ENCODE measurements at places on chromosomes 2 and 18.

- no peak for DNase-seq
Measured at GRCh38 chr2:39512434-39512935, 75.4 kb upstream of the MAP4K3 start.

DNA sequence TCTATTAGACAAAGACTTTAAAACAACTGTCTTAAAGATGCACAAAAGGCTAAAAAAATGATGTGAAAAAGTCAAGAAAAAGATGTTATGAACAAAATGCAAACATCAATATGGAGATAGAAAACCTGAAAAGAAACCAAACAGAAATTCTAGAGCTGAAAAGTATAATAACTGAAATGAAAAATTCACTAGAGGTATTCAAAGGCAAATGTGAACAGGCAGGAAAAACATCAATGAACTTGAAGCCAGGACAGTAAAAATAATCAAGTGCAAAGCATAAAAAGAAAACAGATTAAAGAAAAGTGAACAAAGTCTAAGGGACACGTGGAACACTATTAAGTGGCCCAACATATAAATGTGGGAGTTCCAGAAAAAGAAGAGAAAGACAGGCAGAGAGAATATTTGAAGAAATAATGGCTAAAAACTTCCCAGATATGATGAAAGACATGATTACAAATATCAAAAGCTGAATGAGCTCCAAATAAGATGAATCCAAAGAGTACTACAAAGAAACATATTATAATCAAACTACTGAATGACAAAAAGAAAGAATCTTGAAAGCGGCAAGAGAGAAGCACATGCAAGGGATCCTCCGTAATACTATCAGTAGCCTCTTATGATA is 57.5 kb downstream of the KANSL1L start:
- no peak for DNase-seq

GRCh38 chr2:235126768-235127167 is 175.0 kb downstream of the SH3BP4 start:
- no peak for DNase-seq

- no peak for DNase-seq
Measured at GRCh38 chr2:69564604-69565003, 78.9 kb downstream of the AAK1 start.

DNA sequence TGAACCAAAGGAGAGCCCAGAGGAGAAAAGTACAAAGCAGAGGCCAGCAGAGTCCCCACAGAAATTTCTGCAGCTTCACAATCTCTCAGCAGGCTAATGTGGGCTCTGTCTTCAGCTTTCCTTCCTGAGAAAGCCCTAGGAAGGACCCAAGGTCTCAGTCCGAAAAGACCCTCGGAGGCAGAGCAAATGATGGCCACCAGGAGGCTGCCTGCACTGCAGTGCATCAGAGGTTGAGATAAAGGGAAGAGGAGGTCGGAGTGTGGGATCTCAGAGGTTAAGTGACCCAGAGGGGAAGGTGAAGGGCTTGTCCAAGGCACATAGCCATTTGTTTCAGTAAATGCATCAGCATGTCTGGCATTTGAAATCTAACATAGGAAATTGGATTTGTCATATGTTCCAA is 299.1 kb upstream of the SLC14A2 start:
- DNase-seq, result no peak

DNA sequence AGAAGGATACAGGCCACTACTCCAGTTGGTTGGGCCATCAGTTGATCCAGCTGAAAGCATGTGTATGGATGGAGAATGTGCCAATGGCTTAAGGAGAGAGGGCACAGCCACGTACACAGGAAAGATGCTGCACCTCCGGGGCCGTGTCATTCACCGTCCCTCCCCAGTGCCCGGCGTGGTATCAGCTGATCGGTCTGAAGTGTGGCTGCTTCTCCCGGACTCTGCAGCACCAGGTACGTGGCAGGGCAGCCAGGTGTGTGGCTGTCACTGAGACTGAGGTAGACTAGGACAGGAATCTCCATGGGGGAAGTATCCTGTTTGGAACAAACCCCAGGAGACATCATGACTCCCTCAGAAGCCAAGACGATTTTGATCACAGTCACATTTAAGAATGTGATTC is 4.2 kb upstream of the ERFE start:
- no peak for DNase-seq

DNA sequence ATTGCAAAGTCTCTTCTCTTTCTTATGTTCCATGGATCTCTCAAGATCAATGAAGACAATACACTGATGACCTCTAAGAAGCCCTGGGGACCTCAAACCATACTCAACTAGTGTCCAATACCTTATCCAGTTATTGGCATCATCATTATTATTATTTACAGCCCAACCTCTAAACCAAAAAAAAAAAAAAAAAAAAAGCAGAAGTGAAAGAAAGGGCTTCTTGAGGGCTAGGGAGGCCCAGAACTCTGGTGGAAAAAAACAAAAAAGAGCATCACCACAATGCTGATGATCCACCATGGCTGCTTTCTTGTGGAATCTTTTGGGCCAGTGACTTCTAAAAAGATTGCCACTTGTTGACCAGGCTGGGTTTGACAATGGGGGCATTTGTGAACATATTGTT is 324.9 kb downstream of the LPIN1 start:
- no peak for DNase-seq

- no peak for DNase-seq
Measured at GRCh38 chr2:222404151-222404905, 20.0 kb upstream of the SGPP2 start.

- DNase-seq, result no peak
Measured at GRCh38 chr2:239502430-239503186, 101.8 kb upstream of the HDAC4 start.

DNA sequence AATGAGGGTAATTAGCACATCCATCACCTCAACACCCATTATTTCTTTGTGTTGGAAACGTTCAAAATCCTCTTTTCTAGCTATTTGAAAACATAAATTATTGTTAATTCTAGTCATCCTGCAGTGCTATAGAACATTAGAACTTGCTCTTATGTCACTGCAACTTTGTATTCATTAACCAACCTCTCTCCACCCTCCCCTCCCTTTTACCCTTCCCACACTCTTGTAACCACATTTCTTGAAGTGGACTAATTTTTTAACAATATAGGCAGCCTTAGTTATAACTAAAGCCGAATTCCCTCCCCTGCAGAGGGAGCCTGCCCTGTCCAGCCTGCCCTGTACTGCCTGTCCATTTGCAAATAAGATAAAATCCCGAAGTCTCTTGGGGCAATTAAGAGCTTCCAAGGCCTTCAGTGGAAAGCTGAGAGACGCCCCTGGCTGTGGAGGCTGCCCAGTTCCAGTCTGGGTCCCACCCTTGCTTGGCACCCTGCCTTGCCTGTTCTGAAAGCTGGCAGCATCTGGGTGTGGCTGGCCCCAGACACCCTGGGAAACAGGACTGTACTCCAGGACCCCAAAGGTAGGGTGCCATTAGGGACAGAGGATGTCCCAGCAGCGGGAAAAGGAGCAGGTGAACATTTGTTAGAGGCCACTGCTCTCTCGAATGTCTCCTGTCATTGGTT is 65.1 kb downstream of the MEX3C start:
- DNase-seq, result no peak

DNA sequence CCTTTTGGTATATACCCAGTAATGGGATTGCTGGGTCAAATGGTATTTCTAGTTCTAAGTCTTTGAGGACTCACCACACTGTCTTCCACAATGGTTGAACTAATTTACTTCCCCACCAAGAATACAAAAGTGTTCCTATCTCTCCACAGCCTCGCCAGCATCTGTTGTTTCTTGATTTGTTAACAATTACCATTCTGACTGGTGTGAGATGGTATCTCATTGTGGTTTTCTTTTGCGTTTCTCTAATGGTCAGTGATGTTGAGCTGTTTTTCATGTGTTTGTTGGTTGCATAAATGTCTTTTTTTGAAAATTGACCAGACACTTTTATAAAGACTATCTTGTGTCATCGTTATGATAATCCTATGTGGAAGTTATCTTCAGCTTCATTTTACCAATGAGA is 16.0 kb upstream of the ATP8B1 start:
- no peak for DNase-seq

- no peak for DNase-seq
Measured at GRCh38 chr2:128720080-128721022, 401.7 kb upstream of the HS6ST1 start.

DNA sequence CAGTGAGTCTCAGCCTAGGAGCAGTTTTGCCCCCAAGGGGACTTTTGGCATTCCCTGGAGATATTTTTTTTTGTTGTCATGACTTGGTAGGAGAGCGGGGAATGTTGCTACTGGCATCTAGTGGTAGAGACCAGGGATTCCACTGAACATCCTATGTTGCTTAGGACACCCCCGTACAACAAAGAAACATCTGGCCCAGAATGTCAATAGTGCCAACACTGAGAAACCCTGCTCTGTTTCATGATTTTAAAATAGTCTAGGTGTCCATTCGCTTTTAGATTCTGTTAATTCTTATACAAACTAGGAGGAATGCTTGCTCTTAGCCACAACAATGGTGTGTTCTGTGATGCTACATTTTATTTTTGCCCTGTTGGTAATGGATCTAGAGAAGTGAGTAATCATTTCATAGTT is 225.8 kb upstream of the SIX3 start:
- DNase-seq, result peak; percentile 26

DNA sequence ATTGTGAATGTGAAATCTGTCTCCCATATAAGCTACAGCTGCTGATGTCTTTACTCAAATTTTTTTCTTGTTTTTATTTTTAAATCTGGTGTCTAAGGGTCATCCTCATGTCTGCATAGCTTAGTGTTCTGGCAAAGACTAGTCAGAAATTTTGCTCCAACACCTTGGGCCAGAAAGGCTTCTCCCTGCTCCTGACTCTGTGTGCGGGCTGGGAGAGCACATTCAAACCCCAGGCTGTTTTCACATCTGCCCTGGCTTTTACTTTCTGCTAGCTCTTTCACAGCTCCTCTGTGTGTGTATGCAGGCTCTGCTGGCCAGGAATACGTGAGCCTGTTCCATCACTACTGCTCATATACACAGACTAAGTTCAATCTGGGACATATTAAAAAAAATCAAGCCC is 102.9 kb upstream of the RIOK3 start:
- no peak for DNase-seq

DNA sequence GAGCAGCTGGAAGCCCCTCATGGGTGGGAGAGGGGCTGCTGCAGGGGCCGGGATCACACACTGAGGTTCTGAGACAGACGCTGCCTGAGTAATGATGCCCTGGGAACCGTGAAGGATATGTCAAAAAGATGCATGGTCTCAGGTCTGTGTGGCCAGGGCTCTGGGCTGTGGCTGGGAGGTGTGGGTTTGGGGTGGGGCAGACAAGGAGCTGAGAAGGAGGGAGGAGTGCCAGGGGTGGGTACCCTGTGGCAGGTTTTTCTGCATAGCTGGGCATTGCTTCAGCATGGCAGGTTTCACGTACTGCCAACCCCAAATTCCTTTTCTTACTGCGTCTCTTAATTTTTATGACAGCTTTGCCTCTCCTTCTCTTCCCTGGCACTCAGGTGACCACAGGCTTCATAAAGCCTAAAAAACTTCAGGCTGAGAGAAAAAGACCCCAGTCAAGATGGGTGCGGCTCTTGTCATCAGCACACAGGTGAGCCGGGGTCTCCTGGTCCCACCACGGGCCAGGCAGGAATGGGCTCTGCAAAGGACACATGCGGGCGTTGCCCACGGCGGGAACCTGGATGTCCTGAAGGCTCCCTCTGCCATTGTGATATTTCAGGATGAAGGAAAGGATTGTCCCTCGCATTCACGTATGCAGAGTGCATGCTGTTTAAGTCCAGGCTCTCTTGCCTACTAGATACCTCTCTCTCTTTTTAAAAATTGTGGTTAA is 18.0 kb downstream of the MALL start:
- no peak for DNase-seq

DNA sequence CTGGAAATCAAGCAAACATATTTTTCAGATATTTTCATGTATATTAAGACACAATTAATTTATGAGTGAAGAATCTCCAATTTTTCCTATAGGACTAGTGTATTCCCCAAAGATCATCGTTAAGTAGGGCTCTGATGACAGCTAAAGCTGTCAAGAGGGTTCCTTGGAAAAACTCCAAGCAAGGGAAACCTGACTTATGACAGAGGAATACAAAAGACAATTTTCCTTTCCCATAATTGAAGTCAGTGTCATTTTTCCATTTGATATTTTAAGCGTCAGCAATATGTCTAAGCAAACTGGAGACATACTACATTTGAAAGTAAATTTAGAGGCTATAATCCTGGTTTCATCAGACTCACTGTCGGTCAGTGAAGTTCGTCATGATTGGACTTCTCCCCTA is 36.1 kb downstream of the RIT2 start:
- no peak for DNase-seq

- no peak for DNase-seq
Measured at GRCh38 chr18:54109131-54109683, 115.3 kb downstream of the MBD2 start.

- DNase-seq, result no peak
Measured at GRCh38 chr2:7206111-7206810, 289.0 kb downstream of the RNF144A start.

DNA sequence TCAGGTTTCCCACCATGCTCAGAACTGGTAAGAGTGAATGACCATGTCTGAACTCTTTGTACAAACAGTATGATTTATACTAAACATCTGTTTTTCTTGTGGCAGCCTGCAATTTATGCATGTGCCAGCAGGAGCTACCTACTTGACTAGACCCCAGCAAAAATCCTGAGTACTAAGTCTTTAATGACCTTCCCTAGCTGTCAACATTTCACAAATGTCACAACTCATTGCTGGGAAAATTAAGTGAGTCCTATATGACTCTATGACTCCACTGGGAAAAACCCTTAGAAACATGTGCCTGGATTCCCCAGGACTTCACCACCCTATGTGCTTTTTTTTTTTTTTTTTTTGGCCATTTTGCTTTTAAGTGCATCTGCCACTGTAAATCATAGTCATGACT is 1225.8 kb downstream of the SUCLG1 start:
- DNase-seq, result no peak

DNA sequence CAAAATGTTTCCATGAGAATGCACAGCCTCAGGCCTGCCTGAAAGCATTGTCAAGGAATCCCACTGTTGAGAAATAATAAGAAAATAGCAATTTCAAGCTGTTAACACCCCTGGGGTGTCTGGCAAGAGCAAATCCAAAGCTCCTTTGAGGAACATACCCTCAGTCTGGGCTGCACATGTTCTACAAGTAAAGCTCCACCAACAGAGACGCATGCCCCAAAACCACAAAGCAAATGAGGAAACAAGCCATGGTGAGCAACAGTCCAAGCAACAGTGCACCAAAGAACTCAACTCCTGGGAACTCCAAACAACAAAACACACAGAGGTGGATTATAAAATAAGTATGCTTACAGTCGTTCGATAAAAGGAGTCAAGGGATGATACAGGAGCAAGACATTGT is 40.3 kb downstream of the CYP27C1 start:
- DNase-seq, result no peak

All from kidney glomerular epithelial cell (primary cell).